BJ (cell line): ENCODE measurements at places on chromosomes 16 and 17.

DNA sequence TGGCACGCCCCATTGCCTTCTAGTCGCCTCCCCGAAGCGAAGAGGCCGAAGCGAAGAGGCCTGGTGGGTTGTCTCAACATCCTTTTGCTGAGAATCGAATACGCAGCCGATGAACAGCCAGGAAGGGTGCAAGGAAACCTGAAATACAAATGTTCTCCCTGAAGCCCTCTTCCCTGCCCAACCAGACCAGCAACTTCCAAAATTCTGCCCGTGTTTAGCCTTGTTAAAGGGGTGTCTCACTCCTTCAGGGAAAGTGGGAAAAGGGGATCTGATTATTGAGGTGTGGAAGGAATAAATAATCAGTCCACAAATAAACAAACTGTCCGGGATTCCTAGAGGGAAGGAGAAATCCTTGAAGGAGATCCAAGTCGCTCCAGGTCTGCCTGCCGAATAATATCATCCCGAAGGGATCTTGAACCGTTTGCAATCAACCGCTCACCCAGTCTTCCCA lies 1.4 kb upstream of the FOXC2 start:
- no peak for DNase-seq

DNA sequence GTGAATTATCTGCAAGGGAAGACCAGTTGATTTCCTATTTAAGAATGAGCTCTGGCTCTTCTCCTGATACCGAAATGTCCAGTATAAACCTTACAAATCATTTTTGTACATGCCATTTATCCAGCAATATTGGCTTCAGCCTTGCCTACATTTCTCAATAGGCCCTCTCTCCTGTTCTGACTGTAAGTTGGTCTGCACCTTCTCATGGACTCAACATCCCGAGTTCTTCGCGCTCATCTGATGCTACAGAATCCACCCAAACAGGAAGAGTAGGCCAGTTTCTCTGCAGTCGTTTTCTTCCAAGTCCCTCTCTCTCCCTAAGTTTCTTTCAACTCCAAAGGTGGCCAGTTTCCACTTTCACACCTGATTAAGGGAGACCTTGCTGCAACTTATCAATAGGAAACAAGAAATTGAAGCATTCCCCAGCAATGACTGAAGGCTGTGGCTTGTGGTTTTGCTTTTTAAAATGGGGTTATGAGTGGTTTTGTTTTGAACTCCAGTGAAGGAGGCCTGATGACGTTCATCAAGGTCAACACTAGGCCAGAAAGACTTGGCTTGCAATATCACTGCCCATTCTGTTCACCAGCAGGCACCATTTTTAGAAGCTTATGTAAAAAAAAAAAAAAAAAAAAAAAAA lies 383.0 kb downstream of the MAF start:
- DNase-seq: no peak

DNA sequence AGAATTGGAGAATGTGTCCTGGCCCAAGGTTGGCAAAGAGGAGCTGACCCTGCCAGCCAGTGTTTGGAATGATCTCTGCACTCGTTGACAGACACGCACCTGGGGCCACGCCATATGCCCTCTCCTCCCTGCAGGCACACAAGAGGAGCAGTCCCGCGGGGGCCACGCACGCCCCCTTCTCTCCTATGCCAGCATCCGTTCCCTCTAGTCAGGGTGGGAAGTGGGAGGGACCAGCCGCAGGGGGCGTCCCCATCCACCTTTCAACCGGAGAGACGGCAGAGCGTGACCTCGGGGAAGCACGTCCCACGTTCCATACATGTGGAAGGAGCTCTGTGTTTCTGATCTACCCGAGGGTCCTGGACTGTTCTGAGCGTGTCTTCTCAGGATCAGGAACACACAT lies 86.9 kb upstream of the ZNF750 start:
- DNase-seq: no peak

DNA sequence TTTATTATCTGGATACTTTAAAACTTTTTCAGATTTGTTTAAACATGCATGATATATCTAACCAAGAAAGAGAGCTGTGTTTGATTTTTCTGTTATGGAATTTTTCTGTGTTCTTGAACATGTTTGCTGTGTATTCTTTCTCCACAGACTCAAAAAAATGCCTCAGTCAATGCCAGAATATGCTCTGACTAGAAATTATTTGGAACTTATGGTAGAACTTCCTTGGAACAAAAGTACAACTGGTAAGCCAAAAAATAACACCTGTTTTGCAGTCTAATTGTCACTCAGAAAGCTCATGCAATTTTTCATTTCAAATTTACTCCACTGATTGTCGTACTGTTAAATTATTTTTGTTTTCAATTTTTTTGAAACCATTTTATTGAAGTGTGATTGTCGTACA lies 15.3 kb upstream of the ABCC11 start:
- DNase-seq: no peak

DNA sequence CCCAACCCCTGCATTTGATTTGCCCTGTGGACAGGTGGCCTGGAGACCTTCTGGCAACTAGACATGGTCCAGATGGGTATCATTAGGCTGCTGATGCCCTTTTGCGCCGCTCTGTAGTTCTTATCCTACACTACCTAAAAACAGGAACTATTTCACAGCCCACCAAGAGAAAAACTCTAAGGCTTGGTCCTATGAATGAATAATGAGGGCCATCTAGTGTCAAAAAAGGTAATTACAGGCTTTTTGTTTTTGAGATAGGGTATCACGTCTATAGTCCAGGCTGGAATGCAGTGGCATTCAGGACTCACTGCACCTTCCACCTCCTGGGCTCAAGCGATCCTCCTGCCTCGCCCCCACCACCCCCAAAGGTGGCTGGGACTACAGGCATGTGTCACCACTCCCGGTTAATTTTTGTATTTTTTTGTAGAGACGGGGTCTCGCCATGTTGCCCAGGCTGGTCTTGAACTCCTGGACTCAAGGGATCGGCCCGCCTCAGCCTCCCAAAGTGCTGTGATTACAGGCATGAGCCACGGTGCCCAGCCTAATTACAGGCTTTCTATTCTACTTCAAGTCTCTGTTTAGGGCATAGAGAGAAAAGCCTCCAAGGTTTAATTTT lies 20.9 kb downstream of the COIL start:
- no peak for DNase-seq

DNA sequence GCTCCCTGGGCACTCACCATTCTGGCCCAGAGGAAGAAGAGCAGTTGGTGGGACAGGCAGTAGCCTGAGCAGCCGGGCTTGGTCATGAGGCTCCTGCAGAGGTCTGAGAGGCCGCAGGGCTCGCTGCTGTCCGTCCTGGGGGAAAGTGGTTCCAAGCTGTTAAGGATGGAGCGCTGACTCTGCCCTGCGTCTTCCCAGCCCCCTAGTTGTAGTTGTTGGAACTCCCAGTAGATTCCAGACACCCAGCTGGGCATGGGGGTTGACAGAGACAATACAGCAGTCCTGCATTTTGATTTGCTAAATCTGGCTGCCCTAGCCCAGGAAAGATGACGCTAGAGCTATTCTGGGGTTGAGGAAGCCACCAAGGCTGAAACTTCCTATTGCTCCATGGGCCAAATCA lies 7.3 kb downstream of the C16orf89 start:
- no peak for DNase-seq

- no peak for DNase-seq
Measured at GRCh38 chr17:16529906-16530305, 37.9 kb upstream of the LRRC75A start.

DNA sequence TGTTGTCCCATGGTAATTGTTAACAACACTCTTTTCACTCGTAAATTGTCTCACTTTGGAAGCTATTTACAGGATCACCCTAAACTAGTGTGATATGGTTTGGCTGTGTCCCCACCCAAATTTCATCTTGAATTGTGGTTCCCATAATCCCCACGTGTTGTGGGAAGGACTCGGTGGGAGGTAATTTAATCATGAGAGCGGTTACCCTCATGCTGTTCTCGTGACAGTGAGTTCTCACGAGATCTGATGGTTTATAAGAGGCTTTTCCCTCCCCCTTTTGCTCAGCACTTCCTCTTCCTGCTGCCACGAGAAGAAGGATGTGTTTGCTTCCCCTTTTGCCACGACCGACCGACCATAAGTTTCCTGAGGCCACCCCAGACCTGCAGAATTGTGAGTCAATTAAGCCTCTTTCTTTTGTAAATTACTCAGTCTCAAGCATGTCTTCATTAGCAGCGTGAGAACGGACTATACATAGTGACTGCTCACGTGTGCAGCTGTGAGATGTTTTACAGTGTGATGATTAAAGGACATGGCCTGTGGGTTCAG lies 34.4 kb downstream of the DNAH3 start:
- DNase-seq: no peak
